ENCODE measurements at places on chromosomes 2 and 18.

DNA sequence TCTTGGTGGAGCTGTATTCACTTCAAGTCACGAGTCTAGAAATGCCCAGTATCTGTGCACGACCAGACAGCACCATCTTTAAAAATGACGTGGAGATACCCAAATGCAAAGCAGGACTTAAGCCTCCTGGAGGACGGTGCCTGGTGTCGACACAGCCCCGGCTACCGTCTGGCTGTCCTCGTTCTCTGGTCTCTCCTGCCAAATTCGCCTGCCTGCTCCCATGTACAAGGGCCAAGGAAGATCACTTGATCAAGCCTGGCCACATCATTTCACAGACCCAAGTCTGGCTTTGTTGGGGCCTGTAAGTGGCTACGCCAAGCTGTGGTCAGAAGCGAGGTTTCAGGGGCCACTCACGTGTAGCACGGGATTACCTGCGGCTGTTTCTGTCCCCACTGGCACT lies 9.4 kb downstream of the ODC1 start:
- no peak for DNase-seq

GRCh38 chr2:229083606-229084340 lies 187.3 kb downstream of the PID1 start:
- no peak for DNase-seq

GRCh38 chr18:29160170-29160569 lies 983.2 kb upstream of the CDH2 start:
- no peak for DNase-seq

DNA sequence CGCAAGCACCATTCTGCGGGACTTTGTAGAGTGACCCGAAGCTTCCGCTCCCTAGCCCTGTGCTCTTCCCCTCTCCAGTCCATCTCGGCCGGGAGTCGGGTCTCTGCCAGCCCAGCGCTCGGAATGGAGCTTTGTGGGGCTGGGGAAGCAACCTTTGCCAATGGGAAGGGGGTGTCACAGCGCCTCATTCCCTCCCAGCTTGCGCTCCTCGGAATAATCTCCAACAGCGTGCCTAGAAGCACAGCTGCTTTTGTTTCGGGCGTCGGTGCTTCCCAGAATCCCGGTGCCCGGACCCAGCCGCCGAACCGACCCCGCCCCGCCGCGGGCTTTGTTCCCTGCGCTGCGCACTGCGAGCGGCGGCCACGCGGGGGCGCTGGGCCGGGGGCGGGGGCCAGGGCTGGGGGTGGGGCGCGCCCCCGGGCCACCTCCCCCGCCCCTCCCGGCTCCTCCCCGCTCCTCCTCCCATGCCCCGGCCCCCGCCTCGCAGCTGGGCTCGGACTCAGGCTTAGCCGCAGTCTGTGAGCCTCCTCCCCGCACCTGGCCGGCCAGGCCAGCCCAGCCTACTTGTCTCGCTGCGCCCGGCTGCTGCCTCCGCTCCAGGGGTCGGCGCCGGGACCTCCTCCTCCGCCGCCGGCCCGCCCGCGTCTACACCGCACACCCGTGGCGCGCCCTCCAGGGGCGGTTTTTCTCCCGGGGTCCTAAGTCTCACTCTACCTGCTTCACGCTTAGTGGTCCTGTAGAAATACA lies 77.7 kb upstream of the SMAD2 start:
- DNase-seq = no peak

DNA sequence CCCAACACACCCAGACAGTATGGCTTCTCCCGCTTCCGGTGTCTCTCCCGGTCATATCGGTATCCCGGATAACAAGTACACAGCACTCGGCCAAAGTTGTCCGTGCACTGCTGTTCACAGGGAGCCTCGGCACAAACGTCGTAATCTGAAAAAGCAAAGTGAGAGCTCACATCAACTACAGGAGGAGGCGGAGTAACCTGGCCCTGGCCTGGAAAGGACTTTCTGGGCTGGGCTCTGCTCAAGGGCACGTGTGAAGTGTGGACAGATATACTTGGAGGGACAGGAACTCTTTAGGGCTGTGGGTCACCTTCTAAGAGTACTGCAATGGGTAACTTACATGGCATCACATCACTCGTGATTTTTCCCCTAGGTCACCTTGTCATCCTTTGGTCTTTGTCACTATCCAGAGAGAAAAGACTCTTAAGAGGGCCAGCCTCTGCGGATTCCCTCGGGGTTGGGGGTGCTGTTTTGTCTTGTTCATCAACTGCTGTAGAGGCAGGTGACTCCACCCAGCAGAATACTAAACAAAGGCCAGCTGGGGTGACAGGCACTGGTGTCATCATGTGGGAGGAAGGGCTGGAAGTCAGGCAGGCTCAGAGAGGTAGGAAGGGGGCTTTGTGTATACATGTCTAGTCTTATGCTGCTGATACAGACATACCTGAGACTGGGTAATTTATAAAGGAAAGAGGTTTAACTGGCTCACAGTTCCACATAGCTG lies 110.6 kb upstream of the LMAN1 start:
- DNase-seq = no peak

GRCh38 chr2:157246765-157247407 lies 10.6 kb upstream of the GALNT5 start:
- DNase-seq = no peak

DNA sequence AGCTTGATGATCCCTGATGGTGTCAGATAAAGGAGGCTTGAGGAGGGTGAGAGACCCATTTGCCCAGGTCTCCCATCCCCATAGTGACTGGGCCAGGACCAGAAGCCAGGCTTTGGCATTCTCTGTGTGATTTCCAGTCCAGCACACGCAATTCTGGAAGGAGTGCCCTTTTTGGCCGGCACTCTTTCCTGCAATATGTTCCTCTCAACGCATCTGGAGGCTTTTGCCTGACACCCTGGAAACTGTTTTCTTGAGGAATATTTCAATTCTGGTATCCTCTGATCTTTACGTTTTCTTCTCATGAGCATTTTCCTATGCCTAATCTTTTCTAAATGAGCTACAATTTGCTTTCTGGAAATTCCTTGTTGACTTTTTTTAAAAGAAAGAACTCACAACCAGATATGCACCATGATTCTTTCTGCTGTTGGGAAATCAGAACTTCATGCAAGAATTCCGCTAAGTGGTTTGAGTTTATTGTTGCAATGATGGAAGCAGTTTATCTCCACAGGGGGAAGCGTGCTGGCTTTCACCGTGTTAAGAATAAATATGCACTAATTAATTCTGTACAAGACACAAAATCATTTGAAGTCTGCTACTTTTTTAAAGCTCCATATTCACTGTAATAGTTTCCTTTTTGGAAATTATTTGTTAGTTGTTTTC lies 143.7 kb downstream of the NAPG start:
- no peak for DNase-seq
